ENCODE measurements at places on chromosomes 7 and 10. TPM values are rescaled to one million over a fixed set of nuclear protein-coding genes. Genes with fewer than 3 reads are reported as not detected.

- DNase-seq = no peak
Observed at GRCh38 chr7:20340839-20341238, 10.1 kb downstream of the ITGB8 start.

DNA sequence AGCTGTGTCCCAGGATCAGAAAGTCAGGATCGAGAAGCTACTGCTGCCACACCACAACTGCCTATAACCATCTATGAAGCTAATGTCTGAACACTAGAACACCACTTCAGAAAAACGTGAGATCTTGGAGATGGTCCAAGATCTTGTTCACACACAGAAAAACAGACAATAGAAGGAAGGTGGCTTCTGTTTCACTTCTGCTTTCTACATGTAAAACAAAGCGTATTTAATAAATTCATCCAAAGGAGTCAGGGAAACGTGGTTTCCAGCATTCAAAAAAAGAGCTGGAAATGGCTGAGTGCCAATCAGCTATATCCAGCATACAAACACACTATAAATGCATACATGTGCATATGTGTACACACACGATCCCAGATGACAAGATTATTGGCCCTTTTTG lies 70.2 kb upstream of the CCDC71L start:
- peak; percentile 79 for DNase-seq

DNA sequence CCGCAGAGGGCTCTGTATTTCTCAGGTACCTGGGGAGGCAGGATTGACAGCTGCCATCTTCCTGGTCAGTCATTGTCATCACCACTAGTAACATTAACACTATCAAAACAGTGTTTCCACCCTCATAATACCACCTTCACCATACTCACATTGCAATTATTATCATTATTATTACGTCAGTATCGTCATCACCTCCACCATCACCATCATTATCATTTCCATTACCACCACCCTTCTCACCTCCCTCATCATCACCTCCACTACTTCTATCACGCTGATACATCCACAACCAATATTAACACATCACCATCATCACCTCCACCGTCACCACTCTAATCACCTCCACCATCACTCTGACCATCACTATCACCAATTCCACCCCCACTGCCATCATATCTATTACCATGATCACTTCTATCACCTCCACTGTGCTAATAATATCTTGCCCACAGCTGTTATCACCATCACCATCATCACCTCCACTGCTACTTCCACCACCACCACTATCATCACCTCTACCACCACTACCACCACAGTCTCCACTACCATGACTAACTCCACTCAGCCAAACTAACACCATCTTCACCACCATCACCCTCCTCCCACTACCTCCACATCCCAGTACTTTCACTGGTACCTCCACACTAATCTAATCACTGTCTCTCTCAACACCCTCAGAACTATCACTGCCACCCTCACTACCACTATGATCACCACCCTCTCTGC lies 196.4 kb downstream of the RPS24 start:
- no peak for DNase-seq

- DNase-seq = no peak
Observed at GRCh38 chr7:22665923-22666322, 61.1 kb upstream of the IL6 start.

DNA sequence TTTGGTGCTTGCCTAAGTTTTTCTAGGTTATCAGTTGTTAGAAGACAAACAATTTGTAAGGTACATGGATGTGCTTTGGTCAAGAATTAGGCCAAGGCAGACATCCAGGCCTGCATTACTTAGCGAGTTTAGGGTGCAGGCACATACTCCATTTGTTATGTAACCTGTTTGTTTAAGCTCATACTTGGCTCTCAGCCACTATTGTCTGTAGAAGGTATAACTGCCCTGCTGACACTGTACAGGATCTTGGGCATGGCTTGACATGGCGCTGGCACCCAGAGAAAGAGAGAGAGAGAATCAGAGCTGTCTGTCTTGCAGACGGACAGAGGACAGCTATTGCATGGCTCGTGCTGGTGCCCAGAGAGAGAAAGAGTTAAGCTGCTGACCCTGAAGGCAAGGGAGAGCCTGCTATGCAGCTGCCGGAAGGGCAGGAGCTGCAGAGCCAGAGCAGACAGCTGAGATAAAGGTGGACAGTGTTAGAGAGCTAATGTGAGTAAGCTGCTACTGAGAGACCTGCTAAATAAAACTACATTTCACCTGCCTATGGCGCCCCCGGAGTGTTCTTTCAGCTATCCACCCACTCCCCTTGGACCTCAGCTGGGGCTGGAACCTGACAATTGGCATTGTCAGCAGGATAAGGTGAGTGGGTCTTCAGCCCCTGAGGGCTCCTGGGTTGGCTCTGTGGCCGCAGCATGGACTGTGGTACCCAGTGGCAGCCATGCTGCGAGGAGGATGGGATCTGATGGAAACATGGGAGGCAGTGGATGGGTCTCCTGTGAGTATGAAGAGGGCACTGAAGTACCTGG lies 120.9 kb upstream of the TMEM106B start:
- DNase-seq = no peak

DNA sequence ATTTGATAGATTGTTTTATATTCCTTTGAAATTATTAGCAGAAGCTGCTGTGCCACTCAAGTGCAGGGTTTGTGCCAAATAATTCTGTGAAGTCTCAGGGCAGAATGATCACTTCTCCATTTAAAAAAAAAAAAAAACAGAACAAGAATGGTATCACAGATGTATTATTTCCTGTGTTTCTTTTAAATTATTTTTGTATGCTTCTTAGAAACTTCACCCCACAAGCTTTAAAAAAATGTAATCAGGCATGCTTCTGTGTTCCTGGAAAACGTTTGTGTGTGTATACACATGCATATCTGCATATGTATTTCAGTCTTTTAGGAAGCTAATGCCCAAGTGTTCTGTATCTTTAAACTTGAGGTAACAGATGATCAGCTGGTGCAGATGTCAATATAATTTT lies 6.3 kb upstream of the CD36 start:
- DNase-seq = no peak

DNA sequence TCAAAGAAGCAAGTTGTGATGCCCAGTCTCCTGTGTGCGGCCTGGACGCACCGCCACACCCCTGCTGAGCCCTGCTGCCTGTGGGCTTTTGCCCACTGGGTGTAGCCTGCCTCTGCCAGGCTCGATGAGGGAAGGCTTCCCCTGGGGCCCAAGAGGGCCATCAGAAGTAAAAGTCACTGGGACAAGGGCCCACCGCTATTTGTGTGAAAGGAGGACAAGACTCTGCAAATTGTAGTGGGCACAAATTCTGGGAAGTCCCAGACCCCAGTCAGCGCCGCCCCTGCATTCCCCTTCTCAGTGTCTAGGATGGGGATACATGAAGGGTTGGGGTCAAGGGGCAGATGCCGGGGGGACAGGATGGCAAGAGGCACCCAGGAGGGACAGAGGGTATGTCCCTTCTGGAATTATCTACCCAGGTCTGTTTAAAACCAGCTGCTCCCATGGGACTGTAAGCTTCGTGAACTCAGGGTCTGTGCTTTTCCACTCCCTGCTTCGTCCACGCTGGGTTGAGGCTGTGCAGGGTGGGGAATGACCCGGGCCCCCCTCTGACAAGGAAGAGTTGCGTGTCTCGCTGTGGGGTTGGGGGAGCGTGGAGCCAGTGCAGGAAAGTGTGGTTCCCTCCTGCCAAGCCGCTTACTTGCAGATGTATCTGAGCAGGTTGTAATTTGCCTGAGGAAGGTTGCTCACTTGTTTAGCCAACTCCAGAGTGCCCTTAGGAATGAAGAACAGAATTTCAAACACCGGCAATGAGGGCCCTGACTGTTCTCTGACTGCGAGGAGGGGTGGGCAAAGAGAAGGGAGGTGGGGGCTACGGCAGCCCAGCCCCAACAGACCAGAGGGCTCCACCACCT lies 147.2 kb downstream of the MAPK8 start:
- no peak for DNase-seq

DNA sequence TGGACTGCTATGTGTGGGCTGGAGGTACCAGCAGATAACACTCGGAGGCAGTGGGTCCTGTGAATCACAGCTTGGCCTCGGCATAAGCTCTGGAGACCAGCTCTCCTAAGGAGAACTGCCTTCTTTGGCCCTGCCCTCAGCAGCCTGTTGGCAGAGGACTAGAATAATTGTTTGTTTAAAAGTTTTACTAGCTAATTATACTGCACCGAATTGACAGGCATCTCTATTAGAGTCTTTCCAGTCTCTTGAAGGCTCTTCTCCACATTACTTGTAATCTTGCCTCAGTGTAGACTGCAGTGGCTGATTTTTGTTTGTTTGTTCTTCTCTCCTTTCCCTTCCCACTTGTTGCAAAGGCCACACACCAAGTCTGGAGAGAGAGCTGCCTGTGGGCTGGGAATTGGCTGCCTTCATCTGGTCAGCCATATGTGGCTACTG lies 183.2 kb downstream of the AUTS2 start:
- DNase-seq = no peak

- DNase-seq = no peak
Observed at GRCh38 chr10:30160271-30160982, 101.0 kb upstream of the JCAD start.

GRCh38 chr7:132836746-132837145 lies 245.1 kb downstream of the CHCHD3 start:
- no peak for DNase-seq

DNA sequence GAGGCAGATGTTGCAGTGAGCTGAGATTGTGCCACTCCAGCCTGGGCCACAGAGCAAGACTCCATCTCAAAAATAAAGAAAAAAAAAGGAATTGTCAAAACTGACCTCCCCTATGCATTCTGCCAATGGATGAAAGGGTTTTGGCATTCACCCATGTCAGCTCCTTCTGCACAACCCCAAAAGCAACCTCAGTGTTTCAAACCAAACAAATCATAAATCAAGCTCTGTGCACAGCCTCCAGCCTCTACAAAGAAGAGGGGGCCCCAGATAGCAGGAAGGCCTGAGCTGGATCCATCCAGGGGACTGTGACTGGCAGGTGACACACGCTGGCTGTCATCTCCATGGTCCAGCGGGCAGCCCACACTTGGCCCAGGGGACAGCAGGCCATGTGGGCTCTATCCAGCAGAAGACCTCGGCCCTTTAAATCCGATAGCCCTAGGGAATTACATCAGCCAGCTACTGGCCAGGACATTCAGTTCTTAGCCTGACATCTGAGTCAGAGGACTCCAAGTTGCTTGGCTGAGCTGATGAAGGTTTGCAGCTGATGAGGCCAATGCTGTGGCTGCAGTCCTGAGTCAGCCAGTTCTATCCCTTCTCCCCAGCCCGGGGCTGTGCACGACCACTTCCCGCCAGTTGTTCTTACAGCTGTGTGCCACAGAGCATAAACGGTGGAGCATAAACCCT lies 52.0 kb upstream of the FIGNL1 start:
- peak; percentile 39 for DNase-seq

- peak; percentile 87 for DNase-seq
Observed at GRCh38 chr10:4051011-4051640, 266.1 kb upstream of the KLF6 start.

DNA sequence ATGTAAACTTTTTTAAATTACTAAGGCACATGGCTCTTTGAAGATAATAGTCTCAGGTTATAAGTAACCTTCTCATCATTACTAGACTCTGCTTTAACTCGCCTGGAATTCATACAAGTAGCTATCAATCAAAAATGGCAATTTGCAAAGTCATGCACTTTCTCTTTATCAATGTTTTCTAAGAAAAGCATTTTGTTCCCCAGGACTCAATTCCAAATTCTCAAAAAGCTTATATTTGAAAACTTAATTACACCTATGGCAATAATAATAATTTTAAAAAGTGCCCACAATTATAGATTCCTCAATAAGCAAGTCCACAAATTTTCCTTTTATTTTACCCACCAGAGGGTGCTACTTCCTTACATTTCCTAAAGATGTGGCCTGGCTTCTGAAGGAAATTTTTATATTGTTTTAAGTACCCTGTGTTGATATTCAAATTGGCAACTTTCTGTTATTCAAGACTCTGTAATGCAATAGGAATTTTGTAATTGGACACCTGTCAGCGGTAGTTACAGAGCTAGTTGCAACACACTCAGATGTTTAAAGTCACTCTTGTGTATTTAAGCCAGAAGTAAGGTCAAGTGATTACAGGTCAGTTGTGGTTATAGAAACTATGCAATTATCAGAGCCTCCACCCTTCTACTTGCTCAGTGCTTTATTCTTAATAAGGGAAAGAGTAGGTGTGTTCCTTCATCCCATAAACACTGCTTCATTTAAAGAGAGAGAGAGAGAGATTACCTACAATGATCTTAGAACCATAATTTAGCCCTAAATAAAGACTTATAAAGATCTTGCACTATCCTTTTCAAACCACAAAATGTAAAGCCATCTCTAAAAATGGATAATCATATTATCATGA lies 47.1 kb upstream of the HYAL4 start:
- peak; percentile 79 for DNase-seq

GRCh38 chr7:111091593-111092358 lies 849 bp downstream of the LRRN3 start:
- DNase-seq = peak; percentile 37

- DNase-seq = no peak
Observed at GRCh38 chr10:13457958-13458686, 70.7 kb downstream of the BEND7 start.

GRCh38 chr7:47225387-47226131 lies 356.4 kb downstream of the TNS3 start:
- no peak for DNase-seq

- DNase-seq = no peak
Observed at GRCh38 chr10:9869205-9869604, 1148.5 kb upstream of the CELF2 start.

THSD7A gene
- total RNA-seq = 15.8 TPM

ATRNL1 gene
- total RNA-seq = 0.77 TPM

GRM3 gene
- total RNA-seq = not detected

FEZF1 gene
- not detected for total RNA-seq

TAC1 gene
- not detected for total RNA-seq

MMP21 gene
- total RNA-seq = 0.13 TPM

VSTM4 gene
- 0.39 TPM for total RNA-seq

HABP2 gene
- total RNA-seq = not detected

CRYGN gene
- not detected for total RNA-seq

BLNK gene
- total RNA-seq = not detected
